Activated T-cell treated with anti-CD3 and anti-CD28 coated beads, Interleukin-2, amount 50 U/mL, for 72 hours (primary cell): ENCODE measurements at places on chromosomes 12 and 14. TPM values are rescaled to one million over a fixed set of nuclear protein-coding genes. Genes with fewer than 3 reads are reported as not detected.

The NGB gene
- total RNA-seq: not detected

The FAM186B gene
- 0.82 TPM for total RNA-seq

The B3GNT4 gene
- 0.55 TPM for total RNA-seq

The CLEC4C gene
- total RNA-seq: not detected

The TMEM233 gene
- not detected for total RNA-seq

The RPGRIP1 gene
- total RNA-seq: not detected

The ACSS3 gene
- total RNA-seq: not detected

The ADGRD1 gene
- 2.0 TPM for total RNA-seq

DNA sequence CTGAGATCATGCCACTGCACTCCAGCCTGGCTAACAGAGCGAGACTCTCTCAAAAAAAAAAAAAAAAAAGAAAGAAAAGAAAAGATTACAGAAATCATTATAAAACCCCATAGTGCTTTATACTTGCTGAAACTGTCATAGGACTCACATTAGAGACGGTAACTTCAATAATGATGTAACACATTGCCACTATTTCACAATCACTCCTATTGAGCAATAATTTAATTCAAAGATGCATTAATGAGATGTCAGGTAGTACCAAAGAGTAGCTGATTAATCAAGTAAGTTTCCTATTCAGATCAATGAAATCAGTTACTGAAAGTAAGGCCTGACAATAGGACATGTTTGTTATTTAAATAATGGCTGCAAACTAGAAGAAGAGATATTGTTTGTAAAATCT lies 751.5 kb upstream of the ALG10B start:
- H3K4me1 ChIP-seq: no peaks in the 10 kb centered on the region
- no peaks in the 10 kb centered on the region for H3K36me3 ChIP-seq
- no peak overlapping the region for H3K27ac ChIP-seq
- no peaks in the 10 kb centered on the region for H3K27me3 ChIP-seq

DNA sequence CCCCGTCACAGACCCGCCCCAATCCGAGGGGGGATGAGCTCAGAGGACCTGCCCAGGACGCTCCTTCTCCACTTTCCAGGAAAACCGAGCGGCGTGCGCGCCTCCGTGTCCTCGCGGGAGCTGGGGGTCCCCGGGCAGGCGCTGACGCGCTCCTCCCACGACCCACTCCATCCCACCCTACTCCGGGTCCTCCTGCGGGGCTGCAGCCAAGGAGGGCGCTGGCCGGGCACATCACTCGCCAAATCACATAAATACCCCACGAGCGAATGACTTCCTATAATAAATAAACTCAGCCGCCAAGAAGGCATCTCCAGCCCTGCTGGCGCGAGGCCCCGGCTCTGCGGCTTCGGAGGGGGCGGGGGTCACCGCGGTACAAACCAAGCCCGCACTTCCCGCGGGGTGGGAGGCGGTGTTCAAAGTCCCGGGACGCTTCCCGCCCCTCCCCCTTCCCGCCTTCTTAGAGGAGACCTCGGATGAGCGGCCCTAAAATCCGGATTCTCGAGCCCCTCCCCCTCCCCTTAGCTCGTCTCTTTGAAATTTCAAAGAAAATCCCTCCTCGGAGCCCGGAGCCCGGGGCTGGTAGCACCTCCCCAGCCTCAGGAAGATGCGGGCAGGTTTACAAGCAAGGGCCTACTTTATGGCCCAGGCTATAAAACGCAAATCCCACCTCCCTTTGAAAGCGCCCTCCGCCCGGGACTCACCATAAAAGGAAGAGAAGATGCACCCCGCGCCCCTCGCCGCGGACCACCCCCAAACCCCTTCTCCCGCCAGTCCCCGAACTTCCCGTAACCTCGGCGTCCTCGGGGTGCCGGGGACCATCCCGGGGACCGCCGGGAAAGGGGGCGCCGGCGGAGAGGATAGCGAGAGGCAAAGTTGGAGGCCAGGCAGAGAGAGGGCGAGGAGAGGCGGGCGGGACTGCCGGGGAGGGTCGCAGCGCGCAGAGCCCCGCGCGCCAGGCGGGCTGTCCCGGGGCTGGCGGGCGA lies 712 bp upstream of the FZD10 start:
- peaks cover 37% of the 10 kb centered on the region for H3K27me3 ChIP-seq
- DNase-seq: no peak
- H3K4me1 ChIP-seq: peaks cover 4% of the 10 kb centered on the region

DNA sequence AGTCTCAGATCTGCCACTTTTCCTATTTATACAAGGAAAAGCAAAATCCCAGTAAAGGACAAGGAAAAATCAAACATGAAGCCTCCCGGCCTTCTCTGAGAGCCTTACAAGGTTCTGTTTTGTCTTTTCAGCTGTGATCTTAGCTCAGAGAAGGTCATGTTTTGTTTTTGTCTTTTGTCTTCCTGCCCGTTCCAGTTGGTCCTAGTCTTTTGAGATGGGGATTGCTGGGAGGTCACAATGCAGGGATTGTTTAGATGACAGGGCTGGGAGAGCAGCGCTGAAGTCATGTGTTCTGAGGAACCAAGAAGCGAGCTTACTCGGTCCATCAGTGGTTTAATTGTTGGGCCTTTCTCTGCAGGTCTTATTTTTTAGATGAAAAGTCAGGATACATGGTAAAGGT lies 6.0 kb downstream of the PLEKHH1 start:
- H3K4me1 ChIP-seq: peaks cover 5% of the 10 kb centered on the region
- no peak for DNase-seq
- H3K4me3 ChIP-seq: no peak overlapping the region
- H3K27me3 ChIP-seq: peaks cover 33% of the 10 kb centered on the region

- peak; percentile 76 for DNase-seq
- H3K4me1 ChIP-seq: peaks cover 54% of the 10 kb centered on the region
- H3K36me3 ChIP-seq: peaks cover 7% of the 10 kb centered on the region
- peak overlapping the region; percentile 98 for H3K4me3 ChIP-seq
- peaks cover 52% of the 10 kb centered on the region for H3K27me3 ChIP-seq
These were observed 136.4 kb upstream of the KRAS start for GRCh38 chr12:25386831-25387731.

- peaks cover 5% of the 10 kb centered on the region for H3K27me3 ChIP-seq
- no peak for DNase-seq
- no peak overlapping the region for H3K4me3 ChIP-seq
These were observed 31.9 kb upstream of the DUSP6 start for GRCh38 chr12:89384050-89384758.

GRCh38 chr14:27367345-27367744 lies 769.5 kb upstream of the NOVA1 start:
- no peak overlapping the region for H3K4me3 ChIP-seq
- no peak for DNase-seq
- no peaks in the 10 kb centered on the region for H3K27me3 ChIP-seq
- no peaks in the 10 kb centered on the region for H3K36me3 ChIP-seq

GRCh38 chr14:79248771-79249170 lies 962.5 kb downstream of the DIO2 start:
- H3K27ac ChIP-seq: no peak overlapping the region
- H3K36me3 ChIP-seq: no peaks in the 10 kb centered on the region
- H3K27me3 ChIP-seq: no peaks in the 10 kb centered on the region
- no peak for DNase-seq
- no peaks in the 10 kb centered on the region for H3K4me1 ChIP-seq
- H3K4me3 ChIP-seq: no peak overlapping the region

GRCh38 chr12:17954788-17955187 lies 135.2 kb downstream of the RERGL start:
- H3K4me3 ChIP-seq: no peak overlapping the region
- no peaks in the 10 kb centered on the region for H3K36me3 ChIP-seq
- no peak for DNase-seq
- H3K4me1 ChIP-seq: no peaks in the 10 kb centered on the region

- H3K36me3 ChIP-seq: peaks cover 3% of the 10 kb centered on the region
- no peak overlapping the region for H3K27ac ChIP-seq
- H3K4me1 ChIP-seq: peaks cover 8% of the 10 kb centered on the region
- no peak for DNase-seq
- H3K27me3 ChIP-seq: peaks cover 15% of the 10 kb centered on the region
- H3K4me3 ChIP-seq: no peak overlapping the region
These were observed 67.8 kb upstream of the NAP1L1 start for GRCh38 chr12:76152181-76152807.

- H3K4me3 ChIP-seq: no peak overlapping the region
- DNase-seq: no peak
- no peak overlapping the region for H3K27ac ChIP-seq
- H3K4me1 ChIP-seq: no peaks in the 10 kb centered on the region
- H3K36me3 ChIP-seq: no peaks in the 10 kb centered on the region
These were observed 91.2 kb downstream of the CEP128 start for GRCh38 chr14:80850197-80850814.

- no peak overlapping the region for H3K4me3 ChIP-seq
- H3K27me3 ChIP-seq: no peaks in the 10 kb centered on the region
- no peak overlapping the region for H3K27ac ChIP-seq
- H3K36me3 ChIP-seq: no peaks in the 10 kb centered on the region
- DNase-seq: no peak
These were observed 876.2 kb downstream of the C12orf50 start for GRCh38 chr12:87152841-87153528.

DNA sequence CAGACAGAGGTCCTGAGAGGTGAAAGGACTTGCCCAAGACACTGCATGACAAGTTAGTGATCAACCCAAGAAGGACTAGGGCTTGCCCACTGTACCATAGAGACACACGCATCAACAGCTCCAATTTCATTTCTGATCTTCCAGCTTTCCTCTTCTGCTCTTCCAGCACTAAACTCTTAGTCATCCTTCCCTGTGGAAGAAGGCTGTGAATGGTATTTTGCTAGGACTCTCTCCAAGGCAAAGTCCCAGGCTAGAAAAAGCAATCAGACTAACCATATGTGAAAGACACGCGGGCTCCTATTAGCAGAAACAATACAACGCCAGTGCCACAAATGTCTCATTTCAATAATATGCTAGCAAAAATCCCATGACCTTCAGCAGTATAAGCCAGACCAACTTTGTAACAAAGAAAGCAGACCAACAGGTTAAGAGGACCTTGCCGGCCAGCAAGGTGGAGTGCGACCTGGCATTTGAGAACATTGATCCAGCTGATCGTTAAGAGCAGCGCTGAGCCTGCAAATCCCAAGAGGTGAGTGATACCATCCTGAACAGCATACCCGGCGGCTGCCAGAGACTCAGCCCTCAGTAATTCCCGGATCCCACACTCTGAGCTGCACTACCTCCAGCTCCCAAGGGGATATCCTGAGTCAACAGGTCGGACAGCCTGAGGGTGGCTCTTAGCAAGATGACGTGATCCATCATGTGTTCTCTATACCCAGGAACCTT lies 132.5 kb downstream of the FOXN3 start:
- DNase-seq: no peak
- H3K27me3 ChIP-seq: no peaks in the 10 kb centered on the region
- no peak overlapping the region for H3K27ac ChIP-seq
- no peaks in the 10 kb centered on the region for H3K36me3 ChIP-seq
- peaks cover 77% of the 10 kb centered on the region for H3K4me1 ChIP-seq
- H3K4me3 ChIP-seq: peak overlapping the region; percentile 59

- no peak overlapping the region for H3K27ac ChIP-seq
- no peak overlapping the region for H3K4me3 ChIP-seq
- H3K36me3 ChIP-seq: no peaks in the 10 kb centered on the region
- no peak for DNase-seq
These were observed 216.1 kb downstream of the PPM1H start for GRCh38 chr12:62718762-62719426.

DNA sequence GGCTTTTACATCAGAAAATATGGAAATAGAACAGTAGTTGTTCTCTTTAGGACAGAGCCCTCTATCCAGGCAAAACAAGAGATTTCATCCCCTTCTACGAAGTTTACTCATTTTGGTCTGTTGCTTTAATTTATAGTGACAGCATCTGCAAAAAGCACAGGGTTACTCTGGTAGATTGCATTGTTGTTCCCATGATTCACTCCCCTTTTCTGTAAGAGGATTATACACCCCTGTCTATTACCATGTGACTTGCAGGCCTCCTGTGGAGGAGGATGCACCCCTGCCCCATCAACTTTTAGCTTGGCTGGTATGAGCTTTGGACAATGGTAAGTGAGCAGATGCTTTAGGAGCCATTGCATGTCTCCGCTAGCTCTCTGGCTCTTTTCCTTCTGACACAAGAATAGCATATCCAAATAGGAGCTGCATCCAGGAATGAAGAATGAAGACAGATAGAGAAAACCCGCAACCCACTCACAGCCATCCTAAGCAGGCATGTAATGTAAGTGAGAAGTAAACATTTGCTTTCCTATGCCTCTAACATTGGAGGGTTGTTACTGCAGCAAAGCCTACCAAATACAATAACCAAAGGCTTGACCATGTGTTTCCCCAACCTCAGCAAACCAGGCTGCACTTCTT lies 304.2 kb downstream of the AKAP6 start:
- DNase-seq: no peak
- no peaks in the 10 kb centered on the region for H3K27me3 ChIP-seq
- no peak overlapping the region for H3K4me3 ChIP-seq
- H3K4me1 ChIP-seq: no peaks in the 10 kb centered on the region
- no peak overlapping the region for H3K27ac ChIP-seq

- peaks cover 55% of the 10 kb centered on the region for H3K27me3 ChIP-seq
- H3K4me1 ChIP-seq: peaks cover 22% of the 10 kb centered on the region
- no peak overlapping the region for H3K27ac ChIP-seq
- H3K36me3 ChIP-seq: no peaks in the 10 kb centered on the region
These were observed 200.3 kb upstream of the CAND1 start for GRCh38 chr12:67068761-67069450.

GRCh38 chr12:53096759-53097158 lies 708 bp upstream of the IGFBP6 start:
- peak overlapping the region; percentile 64 for H3K27ac ChIP-seq
- peak overlapping the region; percentile 92 for H3K4me3 ChIP-seq
- H3K4me1 ChIP-seq: peaks cover 36% of the 10 kb centered on the region
- peaks cover 15% of the 10 kb centered on the region for H3K27me3 ChIP-seq
- no peaks in the 10 kb centered on the region for H3K36me3 ChIP-seq

GRCh38 chr12:1552911-1553491 lies 41.4 kb downstream of the FBXL14 start:
- no peak overlapping the region for H3K27ac ChIP-seq
- H3K4me1 ChIP-seq: peaks cover 16% of the 10 kb centered on the region
- no peak overlapping the region for H3K4me3 ChIP-seq

DNA sequence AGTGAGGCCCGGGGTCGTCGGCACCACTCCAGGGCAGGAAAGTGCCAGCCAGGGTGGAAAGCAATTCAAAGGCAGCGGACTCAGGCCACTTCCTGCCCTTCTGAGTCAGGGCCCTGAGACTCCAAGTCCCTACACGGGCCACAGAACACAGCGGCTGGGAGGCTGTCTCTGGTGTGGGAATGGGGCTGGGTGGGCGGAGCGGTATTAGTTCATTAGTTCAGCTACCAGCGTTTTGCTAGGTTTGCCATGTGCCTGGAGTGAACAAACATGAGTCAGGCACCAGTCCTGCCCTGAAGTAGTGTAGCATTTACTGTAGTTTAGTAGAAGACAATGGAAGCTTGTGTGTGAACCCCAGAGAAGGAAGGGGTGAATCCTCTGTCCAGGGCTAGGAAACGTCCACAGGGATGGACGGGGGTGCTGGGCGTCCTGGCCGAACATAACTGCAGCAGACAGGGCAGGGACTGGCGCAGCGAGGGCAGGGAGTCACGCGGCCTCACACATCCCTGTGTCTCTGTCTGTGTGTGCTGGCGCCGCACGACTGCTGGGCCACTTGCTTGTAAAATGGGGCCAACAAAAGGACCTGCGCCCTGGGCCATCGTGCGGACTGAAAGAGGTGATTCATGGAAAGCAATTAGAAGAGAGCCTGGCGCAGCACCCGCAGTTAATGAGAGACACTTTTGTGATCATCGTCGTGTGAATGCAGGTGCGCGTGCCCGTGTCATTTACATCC lies 186.4 kb upstream of the PRMT8 start:
- no peak overlapping the region for H3K4me3 ChIP-seq
- peaks cover 4% of the 10 kb centered on the region for H3K27me3 ChIP-seq
- no peak overlapping the region for H3K27ac ChIP-seq
- no peaks in the 10 kb centered on the region for H3K36me3 ChIP-seq

GRCh38 chr14:38786921-38787320 lies 316.1 kb downstream of the SEC23A start:
- no peaks in the 10 kb centered on the region for H3K27me3 ChIP-seq
- no peaks in the 10 kb centered on the region for H3K36me3 ChIP-seq
- no peak overlapping the region for H3K4me3 ChIP-seq
- H3K27ac ChIP-seq: no peak overlapping the region
- no peak for DNase-seq
- no peaks in the 10 kb centered on the region for H3K4me1 ChIP-seq
